Activated CD4-positive, alpha-beta T cell treated with anti-CD3 and anti-CD28 coated beads, Interleukin-2, amount 10 ng/mL, durations not matched to agents 24 days and 14 days (primary cell): ENCODE measurements at places on chromosomes 3 and 15.

DNA sequence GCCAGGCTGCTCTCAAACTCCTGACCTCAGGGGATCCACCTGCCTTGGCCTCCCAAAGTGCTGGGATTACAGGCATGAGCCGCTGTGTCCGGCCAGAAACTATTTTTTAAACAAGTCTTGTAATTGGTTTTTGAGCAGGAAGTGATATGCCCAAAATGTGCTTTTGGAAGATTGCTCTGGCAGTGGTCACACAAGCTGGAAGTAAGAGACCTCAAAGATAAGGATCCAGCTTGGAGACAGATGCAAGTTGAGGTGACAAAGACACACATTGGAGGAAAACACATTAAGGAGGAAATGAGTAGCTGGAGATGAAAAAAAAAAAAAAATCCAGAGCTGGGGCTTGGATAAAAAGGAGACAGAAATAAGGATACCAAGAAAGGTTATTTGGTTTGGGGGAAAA, 6.3 kb downstream of the TM4SF18 start:
- no peak for DNase-seq

GRCh38 chr15:89686522-89686921, 4.0 kb downstream of the PEX11A start:
- no peak for DNase-seq

GRCh38 chr3:148643389-148643840, 54.3 kb upstream of the AGTR1 start:
- DNase-seq: no peak

GRCh38 chr3:177860184-177860583, 662.9 kb upstream of the TBL1XR1 start:
- no peak for DNase-seq

DNA sequence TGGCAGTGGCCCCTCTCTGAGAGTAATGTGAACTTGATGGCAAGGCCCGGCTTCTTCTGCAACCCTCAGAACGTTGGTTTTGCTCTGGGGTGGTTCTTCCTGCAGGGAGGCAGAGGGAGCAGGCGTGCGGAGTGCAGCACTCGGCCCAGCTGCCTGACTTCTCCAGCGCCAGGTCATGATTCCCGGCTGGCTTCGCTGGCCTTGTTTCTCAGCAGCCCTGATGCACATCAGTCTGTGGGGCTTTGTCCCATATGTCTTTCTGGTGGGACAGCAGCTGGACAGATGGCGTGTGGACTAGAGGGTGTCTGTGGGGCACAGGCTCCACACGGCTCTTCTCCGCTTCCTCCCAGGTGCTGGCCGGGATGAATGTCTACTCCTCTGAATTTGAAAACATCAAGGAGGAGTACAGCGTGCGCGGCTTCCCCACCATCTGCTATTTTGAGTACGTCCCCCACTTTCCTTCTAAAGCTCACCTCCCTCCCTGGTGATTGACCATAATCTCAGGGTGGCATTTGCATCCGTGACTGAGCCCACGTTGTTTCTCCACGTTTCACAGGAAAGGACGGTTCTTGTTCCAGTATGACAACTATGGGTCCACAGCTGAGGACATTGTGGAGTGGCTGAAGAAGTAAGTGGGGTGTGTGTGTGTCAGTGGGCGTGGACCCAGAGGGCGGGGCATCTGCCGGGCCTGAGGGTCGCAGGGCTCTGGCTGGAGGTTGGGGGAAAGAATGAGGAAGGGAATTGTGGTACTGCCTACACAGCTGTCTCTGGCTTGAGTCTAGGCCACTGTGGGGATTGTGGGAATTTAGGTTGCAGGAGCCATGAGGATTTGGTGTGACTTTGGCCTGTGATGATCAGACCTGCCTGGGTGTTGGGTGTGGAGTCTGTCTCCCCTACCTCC, 57.1 kb downstream of the PDIA5 start:
- DNase-seq: no peak

- DNase-seq: no peak
Observed at GRCh38 chr3:46414739-46415138, 7.7 kb downstream of the CCRL2 start.

DNA sequence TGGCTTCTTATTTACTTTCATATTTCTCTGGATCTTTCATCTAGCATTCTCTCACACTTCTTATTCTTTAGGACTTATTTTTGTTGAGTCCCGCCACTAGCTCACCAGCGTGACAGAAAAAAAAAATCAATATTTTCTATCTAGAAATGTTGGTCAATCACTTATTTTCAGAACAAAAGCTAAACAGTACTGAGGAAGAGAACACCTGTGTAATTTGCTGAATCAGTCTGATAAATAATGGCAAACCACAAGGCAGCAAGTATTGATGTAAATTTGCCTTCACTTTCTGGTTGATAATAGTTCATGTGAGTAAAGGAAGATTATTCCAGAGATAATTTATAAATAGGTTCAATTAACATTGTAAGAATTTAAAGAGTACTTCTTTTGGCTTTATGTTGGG, 179.2 kb downstream of the BCHE start:
- no peak for DNase-seq

DNA sequence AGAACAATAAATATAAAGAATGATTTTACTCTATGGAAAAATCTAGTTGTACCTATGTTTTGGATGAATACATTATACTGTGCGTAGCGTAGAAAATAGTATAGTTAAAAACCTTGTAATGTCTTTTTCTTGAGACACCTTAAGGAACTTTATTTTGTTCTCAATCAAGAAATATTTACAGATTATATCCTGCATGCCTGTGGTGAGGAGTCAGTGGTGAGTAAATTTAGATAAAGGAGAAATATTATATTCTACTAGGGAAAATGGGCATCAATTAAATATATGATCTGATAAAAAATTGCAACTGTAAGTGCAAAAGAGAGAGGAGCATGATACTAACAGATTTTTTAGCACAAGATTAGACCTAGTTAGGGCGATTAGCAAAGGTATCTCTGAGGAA, 157.7 kb downstream of the RBMS3 start:
- DNase-seq: no peak

GRCh38 chr3:122515870-122516269, 1.1 kb upstream of the KPNA1 start:
- peak; percentile 49 for DNase-seq

- DNase-seq: no peak
Observed at GRCh38 chr3:4447295-4447999, 19.6 kb downstream of the SUMF1 start.

- DNase-seq: no peak
Observed at GRCh38 chr3:60585918-60586317, 665.3 kb downstream of the FHIT start.

- peak; percentile 61 for DNase-seq
Observed at GRCh38 chr3:44476181-44476611, 1.3 kb downstream of the ZNF445 start.

DNA sequence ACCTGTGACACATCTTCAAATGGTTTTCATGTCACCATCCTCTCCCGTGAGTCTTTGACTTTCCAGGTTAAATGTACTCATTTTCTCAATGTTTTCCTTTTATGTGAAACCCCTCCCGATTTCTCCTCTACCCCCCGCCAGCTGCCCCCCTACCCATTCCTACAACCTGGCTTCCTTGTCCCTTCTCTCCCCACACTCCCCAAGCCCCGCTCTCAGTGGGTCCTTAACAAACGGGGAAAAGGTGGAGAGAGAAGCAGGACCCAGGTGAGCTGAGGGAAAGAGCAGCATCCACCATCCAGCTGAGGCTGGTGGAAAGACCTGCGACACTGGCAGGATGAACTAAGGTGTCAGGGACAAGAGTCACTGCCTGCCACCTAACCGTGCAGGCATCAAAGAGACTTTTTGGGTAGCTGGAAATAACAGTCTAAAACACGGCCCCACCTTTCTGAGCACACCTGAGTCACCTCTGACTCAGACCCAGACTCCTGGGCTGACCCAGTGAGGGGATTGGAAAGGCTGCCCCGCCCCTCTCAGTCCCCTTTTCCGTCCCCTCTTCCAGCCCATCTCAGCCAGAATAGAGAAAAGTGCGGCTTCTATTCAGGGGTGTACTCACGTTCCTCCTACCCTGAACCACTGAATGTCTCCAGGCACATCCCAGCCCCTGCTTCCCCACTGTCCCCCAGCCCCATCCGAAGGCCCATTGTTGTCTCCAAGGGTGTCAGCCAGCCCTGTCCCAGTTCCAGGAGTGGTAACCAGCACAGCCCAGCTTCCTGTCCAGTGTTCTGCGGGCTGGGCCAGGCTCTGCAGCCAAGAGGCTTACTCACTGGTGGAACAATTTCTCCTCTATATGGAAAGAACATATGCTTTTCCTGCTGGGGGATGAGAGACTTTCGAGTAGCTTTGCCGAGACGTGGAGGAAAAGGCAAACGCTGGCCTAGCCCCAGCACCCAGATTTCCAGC, 20.4 kb downstream of the ISG20 start:
- DNase-seq: no peak

GRCh38 chr3:55416331-55416821, 70.7 kb downstream of the WNT5A start:
- DNase-seq: no peak

DNA sequence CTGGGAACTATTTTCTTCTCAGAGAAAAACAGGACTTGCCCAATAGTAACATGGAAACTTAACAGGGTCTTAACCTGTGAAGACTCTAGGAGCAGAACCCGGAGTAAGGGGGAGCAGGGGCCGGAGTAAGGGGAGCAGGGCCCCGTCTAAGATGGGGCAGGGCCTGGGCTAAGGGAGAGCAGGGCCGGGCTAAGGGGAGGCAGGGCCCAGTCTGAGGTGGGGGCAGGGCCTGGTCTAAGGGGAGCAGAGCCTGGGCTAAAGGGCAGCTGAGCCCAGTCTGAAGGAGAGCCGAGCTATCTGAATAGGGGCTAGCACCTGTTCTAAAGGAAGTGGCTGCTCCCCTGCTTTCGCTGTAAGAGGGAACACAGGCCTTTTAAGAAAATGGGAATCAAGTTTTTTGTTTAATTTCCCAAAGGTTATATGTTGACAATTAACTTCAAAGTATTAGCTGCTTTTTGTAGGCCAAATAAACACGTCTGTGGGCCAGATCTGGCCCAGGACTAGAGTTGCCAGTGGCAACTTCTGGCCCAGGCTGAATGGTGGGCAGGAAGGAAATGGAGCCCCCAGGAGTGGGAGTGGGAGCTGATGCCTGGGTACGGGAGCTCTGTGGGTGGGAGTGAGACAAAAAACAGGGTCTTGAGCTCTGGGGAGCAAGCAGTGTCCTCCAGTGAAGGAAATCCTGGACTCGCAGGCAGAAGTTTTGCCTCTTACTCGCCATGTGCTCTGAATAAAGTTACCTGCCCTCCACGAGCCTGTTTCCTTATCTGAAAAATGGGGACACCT, 32.5 kb downstream of the CSPG4 start:
- no peak for DNase-seq

DNA sequence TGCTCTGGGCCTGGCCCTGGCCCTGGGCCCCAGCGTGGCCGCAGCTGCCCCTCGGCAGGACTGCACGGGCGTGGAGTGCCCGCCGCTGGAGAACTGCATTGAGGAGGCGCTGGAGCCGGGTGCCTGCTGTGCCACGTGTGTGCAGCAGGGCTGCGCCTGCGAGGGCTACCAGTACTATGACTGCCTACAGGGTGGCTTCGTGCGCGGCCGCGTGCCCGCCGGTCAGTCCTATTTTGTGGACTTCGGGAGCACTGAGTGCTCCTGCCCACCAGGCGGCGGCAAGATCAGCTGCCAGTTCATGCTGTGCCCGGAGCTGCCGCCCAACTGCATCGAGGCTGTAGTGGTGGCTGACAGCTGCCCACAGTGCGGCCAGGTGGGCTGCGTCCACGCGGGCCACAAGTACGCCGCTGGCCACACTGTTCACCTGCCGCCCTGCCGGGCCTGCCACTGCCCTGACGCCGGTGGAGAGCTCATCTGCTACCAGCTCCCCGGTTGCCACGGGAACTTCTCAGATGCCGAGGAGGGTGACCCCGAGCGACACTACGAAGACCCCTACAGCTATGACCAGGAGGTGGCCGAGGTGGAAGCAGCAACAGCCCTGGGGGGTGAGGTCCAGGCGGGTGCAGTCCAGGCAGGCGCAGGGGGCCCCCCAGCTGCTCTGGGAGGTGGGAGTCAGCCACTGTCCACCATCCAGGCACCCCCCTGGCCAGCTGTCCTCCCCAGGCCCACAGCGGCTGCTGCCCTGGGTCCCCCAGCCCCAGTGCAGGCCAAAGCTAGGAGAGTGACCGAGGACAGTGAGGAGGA, 21.7 kb downstream of the FBLN2 start:
- DNase-seq: no peak

DNA sequence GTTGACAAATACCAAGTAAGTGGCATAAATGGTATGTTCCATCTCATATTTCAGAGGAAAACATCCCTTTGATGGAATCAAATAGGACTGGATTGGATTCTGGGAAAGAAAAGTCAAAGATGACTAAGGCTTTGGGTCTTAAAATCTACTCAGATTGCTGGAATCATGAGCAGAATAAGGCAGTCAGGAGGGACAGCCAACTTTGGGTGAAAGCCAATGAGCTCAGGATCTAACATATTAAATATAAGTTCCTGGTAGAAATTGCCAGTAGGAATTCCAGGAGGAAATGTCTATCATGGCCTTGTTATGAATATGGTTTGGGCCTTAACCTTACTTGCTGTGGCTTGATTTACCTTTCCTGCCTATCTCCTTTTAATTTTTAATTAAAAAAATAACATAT, 55.3 kb downstream of the ISL2 start:
- DNase-seq: no peak

DNA sequence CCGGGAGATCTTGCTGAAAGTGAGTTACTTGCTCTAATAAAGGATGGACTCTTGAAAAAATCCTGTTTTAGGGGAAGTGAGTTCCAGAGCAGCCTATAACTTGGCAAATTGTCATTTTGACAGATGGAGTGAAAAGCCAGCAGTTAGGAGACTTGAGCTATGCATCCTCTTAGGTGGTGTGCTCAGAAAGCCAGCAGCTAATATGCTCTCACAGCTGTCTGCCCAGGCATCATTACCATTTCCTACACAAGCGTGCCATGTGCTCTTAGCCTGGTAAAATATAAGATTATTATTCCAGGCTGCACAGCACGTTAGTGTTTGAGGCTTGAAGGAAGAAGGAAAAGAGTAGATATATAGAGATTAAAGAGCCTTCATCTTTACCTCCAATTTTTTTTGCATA, 151.0 kb downstream of the CHL1 start:
- no peak for DNase-seq

GRCh38 chr15:89412905-89413411, 78.3 kb upstream of the POLG start:
- DNase-seq: no peak

GRCh38 chr3:86239946-86240345, 751.0 kb downstream of the VGLL3 start:
- no peak for DNase-seq

GRCh38 chr3:58999134-58999773, 50.6 kb downstream of the CFAP20DC start:
- no peak for DNase-seq
